Umbilical cord (tissue), 2 donors: ENCODE measurements at places on chromosomes 3 and 15. TPM values are rescaled to one million over a fixed set of nuclear protein-coding genes. Genes with fewer than 3 reads are reported as not detected.

Gene CLDN16
- total RNA-seq: 0.24 TPM

Gene PLSCR5
- total RNA-seq: 6.0 TPM

DNA sequence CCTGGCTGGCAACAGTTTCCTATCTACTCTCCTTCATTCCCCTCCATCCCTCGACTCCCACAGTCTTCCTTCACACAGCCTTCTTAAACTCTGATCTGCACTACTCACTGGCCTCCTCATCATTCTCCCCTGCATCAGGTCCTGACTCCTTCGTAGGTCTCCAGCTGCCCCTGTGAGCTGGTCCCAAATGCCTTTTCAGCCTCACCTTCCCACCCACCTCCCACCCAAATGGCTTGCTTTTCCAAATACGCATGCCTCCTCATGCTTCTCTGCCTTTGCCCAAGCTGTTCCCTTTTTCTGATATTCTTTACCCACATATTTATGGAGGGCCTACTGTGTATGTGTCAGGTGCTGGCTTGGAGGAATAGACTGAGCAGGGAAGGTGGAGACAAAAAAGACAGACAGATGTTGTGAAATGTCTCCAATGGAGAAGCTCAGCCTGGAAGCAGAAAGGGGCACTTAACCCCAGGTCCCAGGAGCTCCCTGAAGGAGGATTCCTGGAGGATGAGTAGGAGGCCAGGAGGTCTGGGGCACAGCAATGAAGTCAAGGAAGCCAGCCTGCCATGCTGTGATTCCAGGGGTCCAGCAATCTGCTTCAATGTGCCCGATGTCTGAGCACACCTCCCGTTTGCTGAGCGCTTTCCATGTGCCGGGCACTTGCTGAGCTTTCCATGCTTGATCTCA, 252.2 kb downstream of the SHQ1 start:
- DNase-seq: no peak

GRCh38 chr15:74565381-74566085, 24.5 kb downstream of the ARID3B start:
- no peak for DNase-seq

DNA sequence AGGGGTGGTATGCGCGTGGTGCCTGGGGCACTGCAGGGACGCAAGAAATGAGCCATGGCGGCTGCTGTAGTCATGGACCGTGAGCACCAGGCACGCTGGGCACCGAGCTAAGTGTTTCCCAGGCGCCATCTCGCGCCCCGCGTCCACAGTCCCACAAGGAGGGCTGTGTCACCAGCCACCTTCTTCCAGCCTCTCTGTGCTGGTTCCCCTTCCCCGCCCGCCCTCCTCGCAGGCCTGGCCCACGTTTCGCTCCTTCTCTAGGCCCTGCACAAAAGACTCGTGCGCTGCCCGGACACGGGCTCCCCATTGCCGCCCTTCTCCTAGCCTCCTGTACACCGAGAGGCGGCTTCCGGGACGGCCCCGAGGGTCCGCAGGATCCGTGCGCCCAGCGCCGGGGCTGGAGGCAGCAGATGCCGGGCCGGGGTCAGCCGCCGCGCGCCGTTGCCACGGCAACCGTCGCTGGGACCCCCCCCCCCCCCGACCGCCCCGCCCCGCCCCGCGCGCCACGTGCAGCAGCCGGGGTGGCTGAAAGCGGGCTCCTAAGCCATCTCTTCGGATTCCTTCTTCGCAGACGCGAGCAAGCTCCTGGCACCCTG, 113.4 kb downstream of the SRGAP3 start:
- peak; percentile 30 for DNase-seq

GRCh38 chr3:50483374-50483773, 20.1 kb downstream of the CACNA2D2 start:
- no peak for DNase-seq

DNA sequence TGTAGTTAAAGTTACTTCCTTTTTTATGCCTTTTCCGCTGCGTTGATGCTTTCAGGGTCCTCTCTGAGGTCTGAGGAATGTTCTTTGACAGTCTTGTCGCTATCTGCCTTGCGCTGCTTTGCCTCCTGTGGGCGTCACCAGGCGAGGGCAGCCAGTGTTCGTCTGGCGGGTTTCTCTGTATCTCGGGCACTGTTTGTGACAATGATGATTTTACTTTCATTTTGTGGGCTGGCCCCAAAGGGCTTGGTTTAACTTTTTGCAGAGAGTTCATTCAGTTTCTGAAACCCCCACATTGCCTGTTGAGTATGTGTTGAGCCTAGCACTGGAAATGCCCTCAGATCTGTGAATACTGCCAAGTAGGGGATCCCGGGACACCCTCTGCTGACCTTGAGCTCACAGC, 24.6 kb upstream of the SACM1L start:
- DNase-seq: no peak

- DNase-seq: no peak
These were observed 242.0 kb downstream of the SHQ1 start for GRCh38 chr3:72606005-72606800.

DNA sequence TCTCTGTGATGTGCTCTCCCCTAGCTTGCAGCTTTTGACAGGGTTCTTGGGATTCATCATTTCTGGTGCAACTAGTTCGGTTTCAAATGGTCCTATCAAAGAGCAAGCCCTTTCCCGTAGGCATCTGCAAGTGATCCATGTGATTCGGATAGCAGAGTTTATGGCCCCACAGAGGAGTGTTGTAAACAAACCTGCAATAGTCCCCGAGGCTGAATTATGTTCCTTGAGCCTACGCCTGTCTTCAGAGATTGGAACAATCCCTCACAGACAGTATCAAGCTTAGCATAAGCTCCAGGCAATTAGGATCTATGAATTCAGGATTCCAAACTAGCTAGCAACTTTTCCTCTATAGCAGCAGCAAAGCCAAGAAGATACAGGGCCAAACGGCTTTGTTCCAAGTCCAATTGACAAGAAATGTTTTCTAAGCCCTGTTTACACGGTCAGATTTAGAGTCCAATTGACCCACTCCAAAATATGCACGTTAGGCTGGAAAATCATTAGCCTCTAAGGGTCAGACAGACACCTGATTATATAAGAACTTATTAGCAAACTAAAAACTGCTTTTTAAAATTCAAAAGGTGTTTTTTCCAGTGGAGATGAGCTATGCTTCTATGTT, 24.8 kb downstream of the LNP1 start:
- peak; percentile 72 for DNase-seq
